ENCODE measurements at places on chromosomes 7 and 10.

- no peak for DNase-seq
Observed at GRCh38 chr7:138712652-138713051, 11.5 kb upstream of the SVOPL start.

DNA sequence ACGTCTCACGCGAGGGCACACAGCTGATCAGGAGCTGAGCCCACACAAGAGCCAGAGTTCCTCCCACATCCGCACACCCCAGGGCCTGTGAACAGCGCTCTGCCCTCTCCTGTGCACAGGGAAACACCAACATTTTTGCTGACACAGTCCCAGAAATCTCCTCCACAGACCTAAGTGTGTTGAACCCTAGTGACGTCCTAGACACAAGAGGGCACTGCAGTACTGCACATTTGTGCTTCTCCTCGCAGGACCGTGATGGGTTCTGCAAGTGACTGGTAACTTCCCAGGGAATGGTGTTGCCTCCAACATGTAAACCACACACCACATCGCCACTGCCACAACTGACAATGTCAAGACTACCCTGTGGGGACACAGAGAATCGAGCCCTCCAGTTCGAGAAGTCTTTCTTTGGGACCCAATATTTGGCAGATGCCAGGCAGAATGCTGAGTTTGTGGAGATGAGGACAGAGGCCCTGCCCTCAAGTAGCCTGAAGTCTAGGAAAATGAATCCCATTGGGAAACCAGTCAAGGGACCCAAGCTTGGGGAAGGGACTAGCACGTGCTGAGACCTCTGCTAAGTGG lies 170.3 kb downstream of the PAXIP1 start:
- DNase-seq, result peak; percentile 64

DNA sequence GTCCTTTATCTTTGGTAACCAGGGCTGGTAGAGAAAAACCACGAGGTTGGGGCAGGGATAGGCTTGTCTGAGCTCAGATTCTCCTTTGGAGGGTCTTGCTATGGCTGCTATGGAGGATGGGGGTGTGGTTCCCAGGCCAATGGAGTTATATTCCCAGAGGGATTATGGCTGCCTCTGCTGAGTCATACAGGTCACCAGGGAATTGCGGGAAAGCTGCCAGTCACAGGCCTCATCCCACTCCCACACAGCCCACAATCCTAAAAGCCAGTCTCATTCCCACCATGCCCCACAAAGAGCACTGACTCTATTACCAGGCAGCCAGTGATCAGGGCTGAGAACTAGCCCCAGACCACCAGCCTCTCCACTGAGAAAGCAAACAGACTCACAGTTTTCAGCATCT lies 316.6 kb upstream of the TMEM229A start:
- no peak for DNase-seq

DNA sequence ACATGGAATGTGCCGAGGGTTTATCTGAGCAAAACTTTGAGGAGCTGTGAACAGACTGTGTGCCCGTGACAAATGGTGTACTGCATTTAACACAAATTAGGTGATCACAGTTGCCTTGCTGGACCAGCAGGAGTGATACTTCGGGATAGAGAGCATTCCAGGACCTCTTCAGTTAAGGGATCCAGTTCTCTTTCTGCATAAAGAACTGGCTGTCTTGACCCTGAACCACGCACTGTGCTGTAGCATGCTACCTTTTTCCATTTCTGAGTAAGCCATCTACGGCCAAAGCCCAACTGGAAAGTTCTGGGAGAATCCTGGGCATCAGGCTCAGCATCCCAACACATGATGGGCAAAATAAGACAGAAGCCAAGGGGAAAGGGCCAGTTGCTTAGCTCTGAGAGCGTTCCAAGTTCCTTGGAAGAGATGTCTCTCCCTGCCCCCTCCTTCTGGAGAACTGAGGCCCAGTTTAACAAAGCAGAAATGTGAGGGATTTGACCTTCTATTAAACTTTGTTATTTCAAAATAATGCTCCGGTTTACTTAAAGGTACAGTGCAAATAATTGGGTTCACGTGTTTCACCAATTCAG lies 37.9 kb upstream of the ADD3 start:
- DNase-seq, result no peak

DNA sequence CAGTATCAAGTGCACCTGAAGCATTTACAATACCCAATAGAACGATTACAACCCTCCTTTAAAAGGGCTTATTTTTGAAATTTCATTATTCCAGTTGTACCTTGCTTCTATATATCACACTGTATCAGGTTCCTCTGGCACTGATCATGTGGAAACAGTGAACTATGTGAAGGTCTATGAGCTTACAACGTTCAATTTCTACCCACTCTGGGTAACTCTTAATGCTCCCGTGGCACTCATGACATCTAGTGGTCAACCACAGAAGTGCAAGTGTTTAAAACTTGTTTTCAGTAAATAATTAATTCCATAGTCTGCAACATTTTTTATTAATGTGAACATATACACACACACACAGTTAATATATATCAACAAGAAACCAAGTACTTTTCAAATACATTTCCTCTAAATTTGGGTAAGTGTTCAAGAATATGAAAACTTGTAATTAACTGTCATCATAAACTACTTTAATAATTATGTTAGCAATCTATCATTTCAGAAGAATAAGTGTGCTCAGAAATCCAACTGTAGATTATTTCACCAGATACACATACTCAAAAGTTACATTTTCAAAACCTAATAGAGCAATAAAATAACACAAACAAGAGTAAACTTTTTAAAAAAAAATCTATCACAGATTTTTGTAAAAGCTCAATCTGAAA lies 61.0 kb downstream of the MPP7 start:
- peak; percentile 47 for DNase-seq

DNA sequence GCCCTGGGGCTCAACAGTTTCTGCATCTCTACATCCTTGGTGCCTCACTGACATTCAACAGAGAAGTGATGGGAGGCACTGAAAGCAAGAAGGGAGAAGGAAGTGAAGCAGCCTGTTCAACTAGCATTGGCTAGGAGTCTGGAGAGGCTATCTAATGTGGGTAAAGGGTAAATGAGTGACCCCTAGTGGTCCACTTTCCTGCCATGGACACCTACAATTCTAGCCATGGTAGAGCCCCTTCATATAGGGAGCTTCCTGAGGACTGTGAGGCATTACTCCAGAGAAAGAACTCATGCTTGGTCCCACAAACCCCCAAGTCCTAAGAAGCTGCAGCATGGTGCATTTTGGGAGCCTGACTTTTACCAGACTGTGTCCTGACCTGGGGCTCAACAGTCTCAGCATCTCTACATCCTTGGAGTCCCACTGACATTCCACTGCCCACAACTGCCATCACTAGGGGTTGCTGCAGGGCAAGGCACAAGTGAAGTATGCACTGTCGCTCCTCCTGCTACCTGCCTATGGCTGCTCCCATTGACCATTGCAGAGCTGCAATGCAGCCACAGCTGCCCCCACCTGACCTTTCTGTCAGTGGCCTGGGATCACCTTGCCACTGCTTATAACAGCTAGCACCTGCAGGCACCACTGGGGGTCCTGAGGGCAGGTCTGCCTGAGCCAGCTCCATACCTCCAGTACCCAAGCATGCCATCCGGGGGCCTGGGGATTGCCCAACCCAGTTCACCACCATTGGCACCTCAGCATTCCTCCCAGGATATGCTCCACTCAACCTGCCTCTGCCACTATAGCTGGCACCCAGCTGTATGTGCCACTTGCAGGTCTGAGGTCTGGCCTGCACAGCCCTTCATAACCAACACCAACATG lies 44.1 kb upstream of the CDK6 start:
- DNase-seq, result no peak

DNA sequence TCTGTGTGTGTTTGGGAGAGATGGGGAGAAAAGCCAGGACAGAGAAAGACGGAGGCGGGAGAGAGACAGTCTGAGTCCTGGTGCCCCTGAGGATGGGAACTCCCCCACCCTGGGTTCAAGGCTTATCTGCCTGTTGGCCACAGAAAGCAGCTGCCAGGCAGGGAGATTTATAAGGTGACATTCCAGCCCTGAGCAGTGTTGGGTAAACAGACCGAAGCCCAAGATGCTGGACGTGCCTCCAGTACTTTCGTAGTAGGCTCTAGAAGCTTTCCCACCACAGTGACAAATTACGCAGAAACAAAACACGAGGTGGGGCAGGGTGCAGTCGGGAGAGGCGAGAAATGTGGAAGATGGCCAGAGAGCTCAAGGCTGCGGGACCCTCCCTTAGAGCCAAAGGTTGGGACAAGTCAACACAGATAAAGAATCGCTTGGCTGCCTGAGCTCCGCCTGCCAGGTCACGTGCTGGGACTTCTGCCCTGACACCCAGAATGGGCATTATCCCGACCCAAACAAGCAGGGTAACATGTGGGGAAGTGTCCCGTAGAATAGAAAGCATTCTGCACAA lies 41.1 kb downstream of the CCDC3 start:
- DNase-seq, result no peak

DNA sequence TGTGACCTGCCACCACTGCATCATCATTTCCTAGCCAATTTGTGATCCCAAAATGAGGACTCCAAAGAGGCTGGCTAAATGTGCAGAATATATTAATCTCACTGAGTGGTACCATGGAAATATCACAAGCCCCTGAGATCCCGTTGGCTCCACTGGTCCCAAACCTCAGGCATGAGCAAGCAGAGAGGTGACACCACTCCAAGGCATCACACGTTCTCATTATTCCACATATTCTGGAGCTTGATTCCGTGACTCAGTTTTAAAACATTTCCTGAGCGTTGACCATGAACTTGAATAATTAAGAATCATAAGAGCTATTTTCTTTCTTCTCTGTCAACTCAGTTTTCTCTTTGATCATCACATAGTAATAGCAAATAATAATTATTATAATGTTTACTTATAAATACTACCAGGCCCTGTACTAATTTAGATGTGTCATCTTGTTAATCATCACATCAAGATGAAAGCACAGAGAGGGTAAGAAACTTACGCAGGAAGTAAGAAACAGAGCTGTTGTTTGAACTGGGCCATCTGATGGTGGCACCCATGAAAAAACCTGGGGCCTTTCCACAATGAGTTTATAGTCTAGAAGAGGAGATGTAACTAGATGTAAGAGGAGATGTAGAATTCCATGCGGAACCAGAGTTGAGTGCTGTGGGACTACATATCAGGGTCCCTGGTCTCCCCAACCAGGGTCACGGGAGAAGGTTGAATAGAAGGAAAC lies 3.5 kb downstream of the APBB1IP start:
- DNase-seq, result no peak

- no peak for DNase-seq
Observed at GRCh38 chr10:51201947-51202346, 127.7 kb downstream of the PRKG1 start.

- no peak for DNase-seq
Observed at GRCh38 chr7:30894866-30895605, 16.6 kb upstream of the AQP1 start.

DNA sequence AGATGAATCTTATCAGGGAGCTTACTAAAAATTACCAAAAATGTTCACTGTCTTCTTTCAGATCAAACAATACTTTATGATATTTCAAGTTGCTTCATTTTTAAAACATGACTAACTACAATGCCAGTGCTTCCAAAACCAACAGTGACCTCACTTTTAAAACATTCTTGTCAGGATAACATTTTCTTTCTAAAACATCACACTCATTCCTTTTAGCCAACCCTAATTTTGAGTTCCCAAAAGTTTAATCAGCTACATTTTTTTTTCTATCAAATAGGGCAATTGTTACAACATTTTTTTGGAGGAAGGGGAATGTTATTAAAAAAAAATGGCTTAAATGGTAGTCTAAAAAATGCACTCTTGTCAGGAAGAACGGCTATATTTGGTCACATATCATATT lies 37.3 kb downstream of the RTKN2 start:
- no peak for DNase-seq

- no peak for DNase-seq
Observed at GRCh38 chr10:23417254-23417653, 21.6 kb upstream of the OTUD1 start.

GRCh38 chr7:66265566-66265965 lies 60.4 kb downstream of the TPST1 start:
- DNase-seq, result peak; percentile 16

DNA sequence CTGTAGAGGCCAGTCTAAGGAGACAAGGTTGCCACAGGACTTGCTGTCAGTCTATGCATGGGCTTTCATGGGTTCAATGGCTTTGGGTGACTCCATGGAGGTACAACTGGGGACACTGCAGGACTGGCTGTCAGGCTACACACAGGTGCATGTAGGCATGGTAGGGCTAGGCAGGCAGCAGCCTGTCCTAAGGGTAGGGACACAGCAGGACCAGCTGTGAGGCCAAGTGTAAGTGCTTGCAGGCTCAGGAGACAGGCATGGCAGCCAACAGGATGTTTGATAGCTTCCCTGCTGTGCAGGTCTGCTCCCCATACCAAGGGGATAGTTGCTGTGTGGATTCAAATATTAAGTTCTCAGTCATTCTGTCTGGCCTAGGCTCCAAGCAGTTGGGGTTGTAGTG lies 181.0 kb upstream of the NPY start:
- DNase-seq, result no peak

GRCh38 chr7:51262796-51263531 lies 53.6 kb downstream of the COBL start:
- no peak for DNase-seq

DNA sequence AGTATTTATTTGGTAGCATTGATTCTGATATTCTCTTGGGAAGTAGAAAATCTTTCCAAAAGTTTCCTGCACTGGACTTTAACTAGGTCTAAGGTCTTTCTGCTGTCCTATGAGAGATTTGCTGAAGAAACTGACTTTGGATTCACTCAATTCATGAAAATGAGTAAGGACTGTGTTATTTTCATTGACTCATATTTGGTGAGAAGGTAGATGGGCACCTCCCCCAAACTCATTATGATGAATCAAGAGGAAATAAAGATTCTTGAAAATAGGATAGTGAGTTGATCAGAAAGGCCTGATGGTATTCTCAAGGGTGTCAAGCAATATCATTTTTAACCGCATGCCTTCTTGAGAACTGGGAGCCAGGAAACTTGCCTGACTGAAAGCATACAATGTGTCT lies 110.3 kb downstream of the RNF133 start:
- no peak for DNase-seq

GRCh38 chr10:80504158-80504811 lies 33.4 kb upstream of the SH2D4B start:
- no peak for DNase-seq

- DNase-seq, result no peak
Observed at GRCh38 chr7:115851291-115851690, 179.3 kb downstream of the TFEC start.

DNA sequence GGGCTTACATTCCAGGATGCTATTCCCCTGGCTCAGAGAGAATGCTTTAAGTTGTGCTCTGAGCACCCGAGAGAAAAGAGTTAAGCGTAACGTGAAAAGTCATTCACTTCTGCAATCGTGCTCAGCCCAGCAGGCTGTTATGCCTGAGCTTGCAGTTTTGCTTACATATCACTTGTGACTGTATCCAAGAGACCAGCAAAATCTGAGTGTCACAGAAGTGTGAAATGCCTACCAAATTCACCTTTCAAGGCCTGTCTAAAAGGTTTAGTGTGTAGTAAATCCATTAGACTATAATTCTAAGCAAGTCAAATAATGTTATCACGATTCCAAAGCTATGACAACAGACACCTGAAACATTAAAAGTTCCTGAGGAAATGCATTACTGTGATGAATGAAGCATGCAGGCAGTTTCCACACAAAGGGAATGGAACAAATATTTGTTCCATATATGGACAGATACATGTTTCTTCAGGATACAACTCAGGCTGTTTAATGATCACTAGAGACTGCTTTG lies 20.1 kb downstream of the ITGB1 start:
- no peak for DNase-seq
